Activated CD8-positive, alpha-beta T cell treated with anti-CD3 and anti-CD28 coated beads for 36 hours (primary cell): ENCODE measurements at places on chromosomes 4 and X.

DNA sequence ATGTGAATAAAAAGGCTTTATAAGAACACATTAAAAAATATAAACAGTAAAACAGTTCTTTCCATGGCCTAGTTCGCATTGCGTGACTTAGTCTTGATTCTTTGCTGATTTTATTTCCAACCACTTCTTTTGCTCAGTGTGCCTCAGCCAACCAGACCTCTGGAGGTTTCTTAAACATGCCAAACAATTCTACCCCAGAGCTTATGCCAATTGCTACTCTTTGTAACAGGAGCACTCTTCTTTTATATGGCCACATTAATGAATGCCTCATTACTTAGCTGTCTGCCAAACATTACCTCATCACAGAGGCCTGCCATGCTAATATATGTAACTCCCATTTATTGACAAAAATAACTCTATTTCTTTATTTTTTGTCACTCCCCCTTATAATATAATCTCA, 202.3 kb downstream of the NDST4 start:
- no peak for DNase-seq

DNA sequence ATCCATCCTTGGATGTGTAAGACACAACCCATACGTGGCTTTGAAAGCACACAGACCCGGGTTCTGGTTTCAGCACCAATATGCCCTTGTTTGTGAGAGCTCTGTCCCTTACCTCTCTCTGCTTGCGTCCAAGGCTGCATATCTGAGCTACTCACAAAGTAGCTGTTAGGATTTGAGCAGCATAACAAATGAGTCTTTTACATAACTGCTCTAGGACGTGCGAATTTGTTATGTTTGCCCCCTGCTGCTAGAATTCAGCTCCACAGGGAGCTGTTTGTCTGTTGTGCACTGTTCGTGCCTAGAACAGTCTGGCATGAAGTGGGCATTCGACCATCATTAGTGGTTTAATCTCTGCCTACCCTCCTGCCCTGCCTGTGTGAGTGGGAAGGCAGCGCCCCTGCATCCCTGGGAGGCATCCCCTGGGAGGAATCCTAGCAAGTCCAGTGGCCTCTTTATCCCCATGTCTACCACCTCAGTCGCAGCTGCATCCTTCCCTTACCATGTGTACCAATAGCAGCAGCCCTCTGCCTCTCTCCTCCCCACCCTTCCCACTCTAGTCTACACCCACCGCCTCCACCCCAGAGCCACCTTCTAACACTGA, 42.1 kb downstream of the SLC2A9 start:
- no peak for DNase-seq

- DNase-seq, result no peak
These were observed 824 bp upstream of the HMGB3 start for GRCh38 chrX:150982235-150982787.

- no peak for DNase-seq
These were observed 15.6 kb upstream of the DCHS2 start for GRCh38 chr4:154507156-154507555.

- DNase-seq, result no peak
These were observed 1055.0 kb downstream of the RPA4 start for GRCh38 chrX:97938706-97939105.

- DNase-seq, result peak; percentile 3
These were observed 32.0 kb upstream of the SPON2 start for GRCh38 chr4:1204286-1204827.

- no peak for DNase-seq
These were observed 93.9 kb upstream of the GATB start for GRCh38 chr4:151854731-151855130.

DNA sequence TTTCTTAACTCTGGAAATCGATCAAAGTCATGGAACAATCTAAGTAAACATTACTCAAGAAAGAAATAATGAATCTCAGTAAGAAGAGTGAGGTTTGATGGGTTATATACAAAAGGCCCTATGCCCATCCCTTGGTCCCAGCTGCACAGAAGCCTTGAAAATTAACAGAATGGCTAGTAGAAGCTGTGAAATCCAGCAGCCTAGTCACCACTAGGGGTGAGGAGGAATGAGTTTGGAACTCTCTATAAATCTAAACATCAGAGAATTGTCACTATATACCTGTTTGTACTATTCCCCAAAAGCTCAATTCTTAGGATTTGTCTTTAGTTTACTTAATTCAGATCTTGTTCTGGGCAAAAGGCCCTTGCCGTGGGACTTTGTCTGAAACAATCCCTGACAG, 313.9 kb upstream of the GRID2 start:
- no peak for DNase-seq

DNA sequence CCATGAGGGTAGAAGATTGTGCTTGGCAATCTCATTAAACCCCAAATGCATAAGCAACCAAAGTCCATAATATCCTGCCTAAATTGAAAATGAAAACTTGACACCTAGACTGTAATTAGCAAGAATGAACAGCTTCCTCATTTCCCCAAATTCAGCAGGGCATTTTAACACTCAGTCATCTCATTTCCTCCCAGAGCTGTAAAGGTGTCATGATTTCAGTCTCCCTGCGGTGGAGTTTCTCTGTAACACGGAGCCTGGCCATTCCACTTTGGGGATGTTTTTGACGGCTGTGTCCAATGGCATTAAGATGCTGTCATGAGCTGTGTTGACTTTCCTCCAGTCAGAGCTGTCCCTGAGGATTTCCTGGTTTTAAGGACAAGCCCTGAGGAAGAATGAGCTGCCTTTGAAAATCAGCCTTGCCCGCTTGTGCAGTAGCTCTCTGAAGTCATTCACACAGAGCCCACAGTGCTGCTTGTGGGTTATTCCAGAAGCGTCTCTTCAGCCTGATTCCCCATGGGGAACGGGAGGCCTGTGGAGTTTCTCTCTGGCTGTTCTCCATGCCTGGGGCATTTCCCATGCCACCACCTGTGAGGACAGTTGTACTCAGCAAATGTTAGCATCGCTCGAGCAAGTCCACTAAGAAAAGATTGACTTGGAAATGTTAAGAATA, 187.0 kb downstream of the MID1 start:
- no peak for DNase-seq

DNA sequence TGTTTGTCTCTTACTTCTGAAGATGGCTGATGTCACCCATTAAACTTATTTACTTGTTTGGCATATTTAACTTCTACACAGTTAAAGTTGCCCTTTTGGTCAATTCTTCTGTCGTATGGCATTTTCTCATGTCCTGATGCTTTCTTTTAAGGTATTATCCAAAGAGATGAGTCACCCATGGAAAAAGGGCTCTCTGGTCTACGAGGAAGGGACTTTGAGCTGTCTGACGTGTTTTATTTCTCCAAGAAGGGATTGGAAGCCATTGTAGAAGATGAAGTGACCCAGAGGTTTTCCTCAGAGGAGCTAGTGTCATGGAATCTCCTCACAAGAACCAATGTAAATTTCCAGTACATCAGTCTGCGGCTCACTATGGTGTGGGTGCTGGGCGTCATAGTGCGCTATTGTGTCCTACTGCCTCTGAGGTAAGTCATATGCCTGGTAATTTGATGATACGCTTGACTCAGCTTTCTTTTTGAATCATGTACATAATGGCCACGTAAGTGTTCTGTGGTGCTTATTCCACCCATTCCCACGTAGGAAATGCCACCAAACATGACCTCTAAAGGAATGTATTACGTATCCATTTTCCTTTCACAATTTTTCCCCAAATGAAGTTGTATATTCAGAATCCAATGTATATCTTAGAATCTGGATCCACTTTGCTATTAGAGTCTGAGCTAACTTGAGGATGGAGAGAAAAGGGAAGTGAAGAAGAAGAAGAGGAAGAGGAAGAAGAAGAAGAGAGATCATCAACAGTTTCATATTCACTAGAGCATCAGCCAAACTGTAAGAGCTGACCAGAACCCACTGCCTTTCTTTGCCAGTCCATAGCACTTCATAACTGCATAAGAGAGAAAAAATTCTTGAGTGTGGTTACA, 45.7 kb downstream of the GPAT3 start:
- no peak for DNase-seq

- no peak for DNase-seq
These were observed 73.9 kb upstream of the TAF9B start for GRCh38 chrX:78213331-78213730.

DNA sequence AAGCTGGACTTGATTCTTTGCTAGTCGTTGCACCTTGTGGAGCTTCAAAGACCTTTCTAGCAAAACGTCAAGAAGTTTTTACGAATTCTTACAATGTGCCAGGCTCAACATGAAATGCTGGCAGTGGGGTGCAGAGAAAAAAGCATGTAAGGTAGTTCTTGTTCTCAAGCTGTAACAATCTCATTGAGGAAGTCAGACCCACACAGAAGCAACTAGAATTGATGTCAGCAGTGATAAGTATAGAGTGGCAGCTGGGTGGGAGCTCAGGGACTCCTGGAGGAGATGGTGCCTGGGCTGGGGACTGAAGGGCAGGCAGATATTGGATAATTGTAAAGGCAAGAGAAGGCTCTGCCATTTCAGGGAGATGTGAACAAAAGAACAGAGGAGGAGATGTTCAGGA, 82.3 kb downstream of the ATG4A start:
- no peak for DNase-seq

- no peak for DNase-seq
These were observed 173.9 kb upstream of the FTHL17 start for GRCh38 chrX:31245714-31246113.

DNA sequence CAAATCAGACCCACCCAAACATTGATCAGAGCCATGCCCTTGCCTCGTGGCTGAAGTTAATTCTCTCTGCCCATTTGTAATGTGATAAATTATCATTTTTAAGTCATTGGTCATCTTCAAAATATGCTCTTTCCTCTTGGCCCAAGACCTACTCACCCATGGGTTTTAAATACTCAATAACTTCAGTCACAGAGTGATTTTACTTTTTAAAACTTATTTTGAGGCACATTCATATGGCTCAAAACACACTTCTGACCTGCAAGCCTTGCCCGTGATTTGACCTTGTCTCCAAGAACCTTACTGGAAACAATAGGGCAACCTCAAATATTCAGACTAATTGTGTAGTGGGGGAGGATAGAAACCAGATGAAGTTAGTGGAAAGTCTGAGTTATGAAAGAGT, 176.2 kb upstream of the LNX1 start:
- DNase-seq, result no peak

DNA sequence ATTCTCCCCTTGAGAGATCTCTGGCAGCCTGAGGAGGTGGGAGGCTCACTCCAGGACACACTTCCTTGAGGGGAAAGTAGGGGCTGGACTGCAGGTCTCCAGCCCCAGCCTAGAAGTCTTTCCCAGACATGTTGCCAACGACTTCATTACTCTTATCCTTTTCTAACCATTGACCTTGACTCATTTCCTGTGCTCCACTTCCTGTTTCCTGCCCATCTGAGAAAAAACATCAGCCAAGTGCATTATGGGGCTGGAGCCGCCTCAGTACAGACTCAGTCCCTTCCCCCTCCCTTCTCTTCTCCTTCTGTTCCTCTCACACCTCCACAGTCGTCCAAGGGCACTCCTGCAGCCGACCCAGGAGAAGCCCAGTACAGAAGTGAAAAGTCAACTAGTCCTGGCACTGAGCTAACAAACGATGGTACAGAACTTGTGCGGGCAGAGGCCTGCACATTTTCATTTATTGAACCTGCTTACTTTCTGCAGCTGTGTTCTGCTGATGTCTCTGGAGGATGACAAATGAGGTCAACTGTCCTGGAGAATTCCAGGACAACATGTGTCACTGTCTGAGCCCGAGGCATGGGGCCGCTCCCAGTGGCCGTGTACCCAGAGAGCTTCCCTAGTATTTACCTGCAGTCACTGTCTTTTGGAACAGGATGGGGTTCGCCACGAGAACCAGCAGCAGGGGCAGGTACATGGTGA, 20.1 kb downstream of the GPR143 start:
- DNase-seq, result peak; percentile 26

DNA sequence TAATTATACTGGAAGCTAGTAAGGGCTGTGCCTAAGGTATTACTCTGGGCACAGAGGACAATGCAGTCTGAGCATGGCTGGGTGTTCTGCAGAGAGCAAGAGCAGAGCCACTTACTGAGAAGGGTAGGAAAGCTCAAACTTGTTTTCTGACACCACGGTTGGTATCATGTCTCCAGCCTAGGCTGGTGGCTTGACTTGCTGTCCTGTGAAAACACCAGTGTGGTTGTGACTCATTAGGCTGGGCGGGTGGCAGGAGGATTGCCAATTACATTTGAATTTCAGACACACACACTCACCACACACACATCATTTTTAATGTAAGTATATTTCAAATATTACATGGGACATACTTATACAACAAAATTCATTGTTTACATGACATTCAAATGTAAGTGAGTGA, 19.7 kb upstream of the MTM1 start:
- peak; percentile 39 for DNase-seq

DNA sequence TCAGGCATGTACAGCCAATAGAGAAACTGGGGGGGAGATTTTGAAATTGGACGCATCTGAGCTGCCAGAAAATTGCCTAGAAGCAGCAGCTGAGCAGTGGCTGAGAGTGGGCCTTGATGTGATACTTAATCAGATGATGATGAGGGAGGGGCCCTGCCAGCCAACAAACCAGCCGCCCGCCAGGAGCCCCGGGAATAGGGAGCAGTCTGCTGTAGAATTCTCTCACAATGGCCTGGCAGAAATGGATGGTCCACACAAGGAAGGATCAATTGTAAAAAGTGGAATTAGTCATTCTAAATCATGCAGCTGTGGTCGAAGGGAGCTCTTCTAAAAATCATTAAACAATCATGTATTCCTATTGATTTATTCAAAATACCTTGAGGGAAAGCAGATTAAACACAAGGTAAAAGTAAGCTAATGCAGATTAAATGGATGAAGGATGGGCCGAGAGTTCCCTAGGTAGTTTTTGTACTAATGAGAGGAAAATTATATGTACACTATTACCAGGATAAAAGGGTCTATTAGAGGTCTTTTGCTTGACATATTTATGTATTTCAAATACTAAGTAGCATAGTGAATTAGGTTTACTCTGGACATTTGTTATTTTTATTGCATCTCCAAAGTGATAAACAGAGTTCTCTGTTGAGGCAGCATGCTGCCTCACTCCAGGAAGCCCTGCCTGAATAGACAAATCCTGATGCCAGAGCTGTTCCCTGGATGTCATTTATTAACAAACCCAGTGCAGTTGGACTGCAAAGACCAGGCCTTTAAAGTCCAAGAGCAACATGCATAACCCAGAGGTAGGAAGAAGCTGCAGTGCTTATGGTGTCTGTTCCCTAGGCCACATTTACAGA, 91.3 kb downstream of the NKX6-1 start:
- no peak for DNase-seq
